ENCODE measurements at places on chromosomes 5 and 9. TPM values are rescaled to one million over a fixed set of nuclear protein-coding genes. Genes with fewer than 3 reads are reported as not detected.

DNA sequence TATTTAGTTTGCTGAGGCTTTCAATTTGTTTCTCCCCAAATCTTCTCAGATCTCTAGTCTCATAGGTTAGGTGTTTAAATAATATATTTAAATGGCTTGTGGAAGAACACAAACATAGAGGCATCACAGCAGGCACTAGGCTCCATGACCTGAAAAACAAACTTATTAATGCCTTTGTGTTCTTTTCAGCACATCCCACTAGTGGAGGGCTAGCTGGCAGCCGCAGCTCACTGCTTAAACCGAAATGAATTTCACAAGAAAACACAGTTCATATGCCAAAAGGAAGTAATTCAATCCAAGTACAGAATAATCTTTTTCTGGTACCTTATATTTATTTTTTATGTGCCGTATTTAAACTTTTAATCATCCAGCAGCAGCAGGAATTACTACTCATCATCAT is 382.5 kb downstream of the PLK2 start:
- DNase-seq, result no peak

- DNase-seq, result no peak
These were observed 124.4 kb downstream of the RFX3 start for GRCh38 chr9:3401221-3401954.

DNA sequence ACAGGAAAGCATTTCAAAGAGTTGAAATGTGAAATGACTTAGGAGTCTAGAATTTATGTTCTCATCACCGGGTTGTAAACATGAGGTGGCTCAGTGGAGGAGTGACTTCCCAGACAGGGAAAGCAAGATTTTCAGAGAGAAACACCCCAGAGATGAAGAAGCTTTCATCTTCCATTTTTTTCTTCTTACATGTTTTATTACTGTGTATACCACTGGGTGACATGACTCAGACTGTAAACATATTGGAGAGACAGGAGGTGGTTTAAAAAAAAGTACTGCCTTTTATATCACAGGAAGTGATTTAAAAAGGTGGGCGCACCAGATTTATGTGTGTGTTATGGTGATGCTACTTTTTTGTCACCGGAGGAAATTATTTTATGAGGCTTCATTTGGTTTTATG is 209.1 kb upstream of the TUT7 start:
- DNase-seq, result no peak

GRCh38 chr9:96344458-96345180 is 38.9 kb downstream of the SLC35D2 start:
- DNase-seq, result no peak

GRCh38 chr5:168989731-168990505 is 311.0 kb downstream of the SLIT3 start:
- DNase-seq, result no peak

DNA sequence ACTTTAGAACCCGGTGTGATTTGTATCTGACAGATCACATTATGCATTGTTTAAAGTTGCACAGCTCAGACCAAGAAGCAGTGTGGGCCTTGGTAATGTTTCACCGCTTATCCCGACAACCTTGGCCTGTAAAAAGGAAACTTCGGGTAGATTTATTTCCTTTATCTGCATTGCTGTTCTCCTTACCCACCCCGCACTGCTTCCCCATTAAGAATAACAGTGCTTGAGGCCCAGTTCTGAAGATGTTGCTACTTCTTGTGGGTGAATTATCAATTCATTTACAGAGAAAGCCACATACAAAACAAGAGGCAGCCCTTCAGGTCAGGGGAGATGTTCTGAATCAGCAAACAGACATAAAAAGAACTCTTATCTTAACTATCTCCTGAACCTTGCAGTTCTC is 8.4 kb downstream of the SMARCA2 start:
- no peak for DNase-seq

- no peak for DNase-seq
These were observed 7.8 kb downstream of the KCNV2 start for GRCh38 chr9:2725126-2725525.

- DNase-seq, result no peak
These were observed 18.9 kb downstream of the IPPK start for GRCh38 chr9:92650839-92651621.

DNA sequence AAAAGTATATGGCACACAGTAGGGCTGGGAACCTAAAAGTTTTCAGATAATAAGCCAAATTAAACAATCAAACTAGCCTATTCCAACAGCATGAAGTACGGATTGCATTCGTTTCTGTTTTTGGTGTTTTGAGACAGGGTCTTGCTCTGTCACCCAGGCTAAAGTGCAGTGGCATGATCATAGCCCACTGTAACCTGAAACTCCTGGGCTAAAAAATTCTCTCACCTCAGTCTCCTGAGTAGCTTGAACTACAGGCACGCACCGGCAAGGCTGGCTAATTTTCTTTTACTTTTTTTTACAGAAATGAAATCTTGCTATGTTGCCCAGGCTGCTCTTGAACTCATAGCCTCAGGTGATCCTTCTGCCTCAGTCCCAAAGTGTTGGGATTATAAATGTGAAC is 5.2 kb downstream of the RFX3 start:
- no peak for DNase-seq

- no peak for DNase-seq
These were observed 90.4 kb downstream of the ZNF608 start for GRCh38 chr5:124655921-124656511.

- no peak for DNase-seq
These were observed 144.5 kb upstream of the NUDT12 start for GRCh38 chr5:103706939-103707682.

GRCh38 chr5:172444110-172444510 is 10.2 kb downstream of the SH3PXD2B start:
- no peak for DNase-seq

DNA sequence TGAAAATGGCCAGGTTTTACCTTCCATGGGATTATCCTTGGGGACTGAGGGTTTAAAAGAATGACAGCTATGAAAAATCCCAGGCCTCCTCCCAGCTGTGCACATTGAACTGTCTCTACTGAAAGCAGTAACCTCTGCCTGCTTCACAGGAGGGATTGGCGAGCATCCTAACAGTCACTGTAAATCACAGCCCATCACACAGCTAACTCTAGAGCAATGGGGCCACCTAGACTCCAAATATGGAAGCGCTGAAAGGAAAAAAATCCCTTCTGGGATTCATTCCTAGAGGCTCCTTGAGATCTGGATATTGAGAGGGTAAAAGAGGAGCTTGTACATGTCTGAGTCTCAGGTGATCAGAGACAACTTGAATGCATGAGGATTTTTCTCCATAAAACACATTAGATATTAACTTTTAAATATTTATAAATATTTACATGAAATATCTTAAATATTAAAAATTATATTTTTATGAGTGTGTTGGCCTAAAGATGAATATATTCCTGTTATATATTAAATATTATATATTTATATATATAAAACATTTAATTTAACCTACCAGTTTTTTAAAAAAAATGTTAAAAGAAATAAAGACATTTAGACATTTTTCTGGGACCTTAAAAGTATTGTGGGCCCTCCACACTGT is 133.8 kb upstream of the SLC24A2 start:
- DNase-seq, result no peak

DNA sequence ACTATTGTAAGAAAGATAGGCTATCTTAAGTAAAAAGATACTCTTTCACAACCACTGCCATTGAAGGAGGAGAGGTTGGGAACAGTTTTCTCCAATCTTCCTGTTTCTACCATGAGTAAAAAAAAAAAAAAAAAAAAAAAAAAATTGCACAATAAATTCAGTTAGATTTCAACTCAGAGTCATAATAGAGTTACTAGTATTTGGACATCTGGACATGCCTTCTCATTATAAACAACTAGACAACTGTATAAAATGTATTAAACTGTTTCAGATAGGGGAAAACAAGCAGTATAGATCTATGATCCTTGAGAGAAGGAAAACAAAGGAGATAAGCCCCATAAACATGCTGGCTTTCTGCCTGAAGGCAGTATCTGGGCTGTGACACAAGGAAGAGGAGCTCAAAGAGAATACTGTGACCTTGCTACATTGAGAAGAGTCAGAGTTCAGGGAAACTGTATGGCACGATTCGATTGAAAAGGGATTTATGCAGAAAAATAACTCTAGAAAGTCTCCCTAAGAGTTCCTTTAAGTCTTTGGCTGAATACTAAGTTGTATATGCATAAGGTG is 249.2 kb upstream of the POU5F2 start:
- no peak for DNase-seq

DNA sequence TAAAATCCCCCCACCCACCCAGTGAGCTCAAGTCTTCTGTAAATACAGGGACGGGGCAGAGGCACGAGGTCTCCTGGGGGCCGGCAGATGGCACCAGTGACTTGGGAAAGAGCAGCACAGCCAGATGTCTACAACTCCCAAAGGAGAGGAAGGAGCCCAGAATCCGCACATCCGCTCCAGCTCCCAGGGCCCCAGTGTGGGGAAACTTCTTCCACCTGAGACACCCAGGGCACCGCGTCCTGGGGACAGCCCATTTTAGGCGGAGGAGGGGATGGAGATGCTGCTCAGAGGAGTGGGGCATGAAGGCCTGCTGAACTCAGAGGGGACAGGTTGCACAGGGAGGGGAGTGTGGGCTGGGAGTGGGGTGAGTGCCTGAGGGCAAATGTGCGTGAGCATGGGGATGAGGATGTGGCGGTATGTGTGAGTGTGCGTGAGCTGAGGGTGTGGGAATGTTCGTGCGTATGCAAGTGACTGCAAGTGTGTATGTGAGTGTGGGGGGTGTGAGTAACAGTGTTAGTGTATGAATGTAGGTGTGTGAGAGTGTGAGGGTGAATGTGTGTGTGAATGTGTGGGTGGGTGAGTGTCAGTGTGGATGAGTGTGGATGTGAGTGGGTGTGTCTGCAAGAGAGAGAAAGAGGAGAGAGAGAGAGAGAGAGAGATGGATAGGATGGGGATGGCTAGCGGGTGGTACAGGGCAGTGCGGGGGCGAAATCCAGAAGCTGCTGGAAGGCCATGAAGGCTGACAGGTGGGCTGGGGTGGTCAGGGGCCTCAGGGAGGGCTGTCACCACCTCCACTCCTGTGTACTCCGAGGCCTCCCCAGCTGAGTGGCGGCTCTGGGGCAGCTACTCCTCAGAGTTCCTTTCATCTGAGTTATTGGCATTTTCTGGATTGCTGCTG is 63.5 kb downstream of the DUSP1 start:
- DNase-seq, result no peak

DNA sequence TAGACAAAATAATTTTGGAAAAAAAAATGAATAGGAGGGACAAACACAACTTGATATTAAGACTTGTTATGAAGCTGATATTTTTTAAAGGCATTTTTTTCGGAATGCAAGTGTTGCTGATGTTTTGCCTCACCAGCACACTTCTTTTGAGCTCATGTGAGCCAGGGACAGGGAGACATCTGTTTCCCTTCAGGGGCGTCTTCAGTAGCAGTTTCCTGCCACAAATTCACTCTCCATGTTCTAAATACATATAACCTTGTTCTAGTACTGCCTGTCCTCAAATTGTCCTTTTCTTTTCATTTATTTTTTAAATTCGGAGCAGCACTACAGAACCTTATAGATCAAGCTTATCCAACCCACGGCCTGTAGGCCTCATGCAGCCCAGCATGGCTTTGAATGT is 316.0 kb upstream of the PAPPA start:
- no peak for DNase-seq

- no peak for DNase-seq
These were observed 20.4 kb downstream of the GNPDA1 start for GRCh38 chr5:141992349-141992963.

PTAR1 gene
- 57.5 TPM for polyA plus RNA-seq

SLC6A3 gene
- polyA plus RNA-seq, result 0.47 TPM

SMIM33 gene
- polyA plus RNA-seq, result not detected

PCAT7 gene
- polyA plus RNA-seq, result 0.21 TPM

WDR38 gene
- polyA plus RNA-seq, result 0.24 TPM

GGTA1 gene
- 6.4 TPM for polyA plus RNA-seq

UNC13B gene
- polyA plus RNA-seq, result 27.7 TPM

All from right renal cortex interstitium (tissue), 3 donors.